IPS DF 6.9 (cell line): ENCODE measurements at places on chromosomes 7 and 10.

DNA sequence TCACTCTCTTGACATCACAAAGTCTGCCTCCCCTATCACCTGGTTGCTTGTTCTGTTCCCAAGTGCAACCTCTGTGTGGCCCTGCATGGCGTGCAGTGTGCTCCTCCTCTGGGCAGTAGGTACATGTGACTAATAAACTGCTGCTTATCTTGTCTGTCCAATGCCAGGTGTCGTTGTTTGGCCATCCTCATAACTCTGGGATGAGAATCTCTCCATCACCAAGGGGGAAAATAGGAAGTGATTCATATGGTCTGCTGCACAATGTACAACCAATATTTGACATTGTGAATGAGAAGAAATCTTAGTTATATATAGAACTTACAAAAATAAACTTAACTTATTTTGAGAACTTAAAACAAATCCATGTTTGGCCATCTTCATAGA lies 135.2 kb downstream of the INHBA start:
- no peak for DNase-seq

GRCh38 chr10:60781661-60782060 lies 3.4 kb downstream of the CDK1 start:
- DNase-seq = no peak

- no peak for DNase-seq
Observed at GRCh38 chr7:2280424-2280823, 33.8 kb downstream of the SNX8 start.

DNA sequence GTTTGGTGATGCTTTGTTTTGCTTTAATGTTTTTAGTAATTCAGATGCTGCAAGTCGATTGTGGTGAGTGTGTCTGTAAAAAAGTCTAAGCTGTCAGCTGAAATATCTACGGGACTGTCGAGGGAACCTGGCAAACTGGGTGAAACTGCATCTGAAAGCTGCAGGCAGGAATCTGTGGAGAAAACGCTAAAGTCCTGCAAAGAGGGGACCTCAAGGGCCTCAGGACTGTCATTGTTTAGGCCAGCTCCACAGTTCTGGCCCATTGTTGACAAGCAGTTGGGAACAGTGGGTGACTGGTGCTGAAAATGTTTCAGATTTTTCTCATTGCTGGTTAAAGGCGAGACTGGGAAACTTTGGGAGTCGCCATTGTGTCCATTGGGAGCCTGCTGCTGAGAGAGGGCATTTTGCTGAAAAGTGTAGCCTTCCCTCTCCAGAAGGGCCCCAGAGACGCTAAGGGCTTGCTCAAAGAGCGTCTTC lies 1.8 kb downstream of the HOXA2 start:
- DNase-seq = no peak

GRCh38 chr10:63217120-63217605 lies 84.0 kb downstream of the NRBF2 start:
- no peak for DNase-seq

DNA sequence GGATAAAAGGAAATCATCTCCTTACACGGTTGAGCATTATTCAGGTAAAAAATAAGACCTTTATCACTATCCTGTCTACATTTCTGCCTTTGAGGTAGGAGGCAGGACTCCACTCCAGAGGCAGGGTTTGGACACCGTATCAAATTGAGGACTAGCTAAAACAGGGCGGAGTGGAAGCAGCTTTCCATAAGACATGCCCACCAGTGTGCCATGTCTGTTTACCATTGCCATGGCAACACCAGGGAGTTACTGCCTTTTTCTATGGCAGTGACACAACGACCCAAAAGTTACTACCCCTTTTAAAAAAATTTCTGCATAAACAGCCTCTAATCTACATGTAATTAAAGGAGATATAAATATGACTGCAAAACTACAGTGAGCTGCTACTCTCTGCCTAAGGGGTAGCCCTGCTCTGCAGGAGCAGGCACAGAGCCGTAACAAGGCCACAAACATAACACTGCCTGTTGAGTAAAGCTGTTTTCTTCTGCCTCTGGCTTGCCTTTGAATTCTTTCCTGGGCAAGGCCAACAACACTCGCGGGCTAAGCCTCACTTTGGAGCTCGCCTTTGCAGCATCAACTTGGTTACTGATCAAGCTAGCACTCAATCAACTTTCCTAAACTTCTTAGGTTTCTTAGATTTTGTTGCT lies 26.5 kb downstream of the DGKB start:
- no peak for DNase-seq

DNA sequence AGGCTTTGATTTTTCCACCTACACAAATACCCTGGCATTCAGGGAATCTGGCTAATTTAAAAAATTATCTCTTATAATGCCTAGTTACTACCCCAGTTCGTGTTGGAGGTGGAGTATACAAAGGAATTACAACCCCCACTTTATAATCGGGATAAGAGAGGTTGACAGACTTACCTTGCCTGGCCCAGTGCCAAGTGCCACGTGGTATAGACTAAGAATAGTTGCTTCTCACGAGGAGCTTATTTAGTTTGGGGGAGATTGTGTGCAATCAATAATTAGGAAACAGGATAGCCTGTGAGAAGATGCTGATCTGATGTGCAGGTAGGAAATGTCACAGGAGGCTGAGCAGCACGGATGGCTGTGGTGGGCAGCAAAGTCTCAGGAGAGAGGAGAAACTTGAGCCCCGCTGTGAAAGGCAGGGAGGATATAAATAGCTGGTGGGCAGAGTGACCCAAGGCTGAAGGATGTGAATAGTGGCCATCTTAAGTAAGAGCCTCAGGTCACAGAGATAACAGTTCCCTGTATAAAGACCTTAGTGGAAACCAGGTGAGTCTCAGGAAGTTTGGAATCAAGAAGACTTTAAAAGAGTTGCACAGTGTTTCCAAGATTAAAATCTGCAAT lies 11.3 kb upstream of the ATXN7L1 start:
- DNase-seq = no peak

DNA sequence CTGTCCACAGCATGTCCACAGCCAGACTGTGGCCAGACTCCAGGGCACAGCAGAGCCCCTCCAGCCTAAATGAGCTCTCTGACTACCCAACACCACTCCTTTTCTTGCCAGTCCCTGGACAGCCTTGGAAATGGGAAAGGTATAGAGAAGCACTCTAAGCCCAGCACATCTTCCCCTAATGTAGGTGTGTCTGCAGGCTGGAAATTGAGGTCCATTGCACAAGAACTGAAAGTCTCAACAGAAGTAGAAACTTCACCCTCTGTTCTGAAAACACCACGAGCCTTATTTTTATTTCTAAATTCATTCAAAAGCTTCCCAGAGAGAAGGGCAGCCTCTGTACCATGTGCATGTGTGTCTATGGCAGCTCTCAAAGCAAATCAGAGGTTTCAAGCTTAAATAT lies 3.7 kb upstream of the KCNMA1 start:
- DNase-seq = no peak

- no peak for DNase-seq
Observed at GRCh38 chr10:73857446-73857845, 16.9 kb downstream of the CAMK2G start.

GRCh38 chr7:38322461-38322860 lies 49.0 kb upstream of the TARP start:
- no peak for DNase-seq

- DNase-seq = no peak
Observed at GRCh38 chr7:2628130-2628482, 3.7 kb upstream of the TTYH3 start.

DNA sequence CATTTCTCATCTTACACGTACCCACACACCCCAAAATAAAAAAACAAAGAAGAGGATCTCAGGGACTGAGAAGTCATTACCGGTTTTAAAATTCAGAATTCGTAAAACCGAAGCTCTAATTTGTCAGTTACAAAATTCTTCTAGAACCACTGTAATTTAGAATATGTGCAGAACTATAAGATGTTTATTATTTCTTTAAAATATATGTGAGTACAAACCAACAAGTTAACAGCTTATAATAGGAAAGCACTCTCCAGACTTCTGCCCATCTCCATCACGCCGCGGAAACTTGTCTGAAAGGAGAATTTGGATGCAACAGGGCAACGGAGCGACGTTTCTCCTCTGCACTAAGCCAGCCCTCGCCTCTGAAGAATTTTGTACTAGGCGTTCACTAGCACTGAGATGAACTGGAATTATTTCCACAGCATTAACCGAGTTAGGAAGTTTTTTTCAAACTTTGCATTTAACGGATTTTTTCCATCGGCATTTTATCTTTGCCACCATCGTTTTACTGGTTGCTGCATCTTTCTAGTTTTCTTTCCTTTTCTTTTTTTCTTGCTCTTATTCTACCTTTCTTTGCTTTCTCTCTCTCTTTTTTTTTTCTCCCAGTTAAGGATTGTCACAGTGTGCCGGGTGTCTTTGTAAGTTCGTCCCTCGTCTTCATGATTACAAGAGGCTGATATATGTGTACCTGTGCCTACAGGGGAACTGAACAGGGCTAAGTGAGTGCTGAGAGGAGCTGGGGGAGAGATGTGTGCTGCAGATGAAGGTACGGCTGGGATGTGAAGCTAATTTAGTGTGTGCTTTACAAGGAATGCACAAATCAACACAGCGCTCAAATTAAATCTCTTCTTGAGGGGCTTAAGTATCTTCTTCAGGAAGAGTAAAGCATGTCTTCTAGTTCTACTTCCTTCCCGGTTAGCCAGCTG lies 295.9 kb upstream of the NFE2L3 start:
- no peak for DNase-seq

- peak; percentile 5 for DNase-seq
Observed at GRCh38 chr7:46539892-46540483, 618.9 kb upstream of the IGFBP3 start.

- DNase-seq = no peak
Observed at GRCh38 chr7:140475747-140476333, 3.5 kb downstream of the MKRN1 start.

GRCh38 chr10:62584731-62585130 lies 210.6 kb downstream of the ZNF365 start:
- DNase-seq = no peak

DNA sequence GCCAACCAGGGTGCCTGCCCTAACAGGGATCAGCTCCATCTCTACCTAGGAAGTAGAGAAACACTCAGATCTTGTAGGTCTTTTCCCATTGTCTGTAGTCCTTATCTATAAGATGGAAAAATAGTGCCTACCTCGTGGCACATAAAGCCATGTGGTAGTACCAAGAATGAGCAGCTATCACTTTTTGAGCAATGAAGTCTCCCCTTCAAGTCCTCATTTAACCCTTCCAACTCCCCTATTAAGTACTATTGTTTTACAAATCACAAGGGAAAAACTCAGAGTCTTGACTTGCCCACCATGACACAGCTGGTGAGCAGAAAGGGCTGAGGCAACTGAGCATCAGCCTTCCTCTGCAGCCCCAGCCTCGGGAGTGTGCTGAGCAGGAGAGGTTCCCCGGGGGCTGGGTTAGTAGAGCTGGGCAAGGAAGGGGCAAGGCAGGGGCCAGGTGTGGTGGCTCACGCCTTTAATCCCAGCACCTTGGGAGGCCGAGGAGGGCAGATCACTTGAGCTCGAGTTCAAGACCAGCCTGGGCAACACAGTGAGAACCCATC lies 3.3 kb downstream of the FRAT2 start:
- DNase-seq = no peak

DNA sequence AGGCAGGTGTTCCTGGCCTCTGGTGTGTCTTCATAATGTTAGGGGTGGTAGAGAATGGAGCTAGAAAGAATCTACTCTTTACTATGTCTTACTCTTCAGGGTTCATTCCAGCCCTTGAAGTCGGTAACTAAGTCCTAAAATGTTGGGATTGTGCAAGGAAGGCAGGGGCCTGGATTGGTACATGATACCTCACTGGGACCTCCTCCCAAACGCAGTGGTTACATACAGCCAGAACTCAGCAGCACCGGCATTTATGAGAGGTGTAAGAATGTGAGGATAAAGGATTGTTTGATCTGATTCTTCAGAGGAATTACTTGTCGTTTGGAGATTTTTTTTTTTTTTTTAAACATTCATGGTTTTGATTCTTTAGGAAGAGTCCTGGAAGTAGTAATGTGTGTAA lies 6.9 kb downstream of the COMTD1 start:
- no peak for DNase-seq

- DNase-seq = no peak
Observed at GRCh38 chr10:16646181-16647059, 124.7 kb upstream of the C1QL3 start.

GRCh38 chr7:88318196-88318595 lies 11.5 kb upstream of the STEAP4 start:
- DNase-seq = no peak

DNA sequence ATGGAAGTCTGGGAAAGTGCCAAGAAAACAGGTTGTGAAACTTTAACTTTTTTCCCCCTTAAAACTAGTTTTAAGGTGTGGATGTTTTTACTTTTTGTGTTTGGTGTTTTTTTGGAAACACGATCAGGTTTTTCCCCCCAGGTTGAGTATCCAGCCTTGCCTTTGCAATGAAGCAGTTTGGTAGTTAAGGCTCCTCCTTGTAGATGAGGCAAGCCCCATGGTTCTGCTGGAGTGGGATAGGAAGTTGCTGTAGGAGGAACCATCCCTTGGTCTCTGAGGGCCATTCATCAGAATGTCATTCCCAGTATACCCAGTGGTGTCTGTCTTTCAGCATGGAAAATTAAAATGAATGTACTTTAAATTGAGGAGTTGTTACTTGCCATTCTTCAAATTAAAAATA lies 2.7 kb downstream of the CUL1 start:
- DNase-seq = no peak

GRCh38 chr7:139901901-139902300 lies 72.8 kb downstream of the TBXAS1 start:
- no peak for DNase-seq

DNA sequence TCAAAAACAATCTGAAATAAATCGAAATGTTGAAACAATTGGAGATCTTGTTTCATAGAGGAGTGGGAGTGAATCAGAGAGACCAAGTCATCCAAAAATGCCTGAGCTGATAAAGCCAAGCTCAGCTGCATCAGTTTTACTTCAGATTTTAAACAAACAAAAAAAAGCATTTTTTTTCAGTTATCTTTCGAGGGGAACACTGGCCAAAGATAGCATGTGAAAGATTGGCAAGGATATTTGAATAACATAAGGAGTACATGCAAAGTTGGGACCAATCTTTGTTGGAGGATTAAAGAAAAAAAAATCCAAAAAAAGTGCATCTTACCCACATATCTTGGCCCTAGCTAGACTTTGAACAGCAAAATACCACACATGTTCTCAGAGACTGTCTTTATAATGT lies 47.2 kb downstream of the RHOBTB1 start:
- no peak for DNase-seq

- DNase-seq = no peak
Observed at GRCh38 chr10:113891476-113891875, 37.0 kb downstream of the NHLRC2 start.

GRCh38 chr7:75727881-75728593 lies 10.7 kb downstream of the HIP1 start:
- no peak for DNase-seq

- DNase-seq = no peak
Observed at GRCh38 chr7:39650676-39651075, 27.3 kb downstream of the RALA start.

GRCh38 chr7:123122916-123123315 lies 76.9 kb downstream of the SLC13A1 start:
- no peak for DNase-seq

- no peak for DNase-seq
Observed at GRCh38 chr10:78628976-78629375, 439.8 kb upstream of the ZMIZ1 start.

- no peak for DNase-seq
Observed at GRCh38 chr10:83075016-83075814, 1064.1 kb upstream of the GHITM start.

GRCh38 chr10:31864834-31865518 lies 63.7 kb downstream of the ARHGAP12 start:
- peak; percentile 25 for DNase-seq
